ENCODE measurements at places on chromosomes 16 and 17. TPM values are rescaled to one million over a fixed set of nuclear protein-coding genes. Genes with fewer than 3 reads are reported as not detected.

GRCh38 chr17:49633250-49633649 is 44.6 kb downstream of the SPOP start:
- no peak for DNase-seq

TGFB1I1 gene
- total RNA-seq = 0.38 TPM

- DNase-seq = no peak
Observed at GRCh38 chr16:23786964-23787561, 32.2 kb downstream of the CHP2 start.

GRCh38 chr16:3046641-3047386 is 453 bp downstream of the MMP25 start:
- no peak for DNase-seq

- DNase-seq = no peak
Observed at GRCh38 chr17:11909348-11909747, 87.9 kb downstream of the ZNF18 start.

All from OCI-LY7 (cell line).